Renal pelvis (tissue), 12 donors: ENCODE measurements at places on chromosomes 2 and 18.

DNA sequence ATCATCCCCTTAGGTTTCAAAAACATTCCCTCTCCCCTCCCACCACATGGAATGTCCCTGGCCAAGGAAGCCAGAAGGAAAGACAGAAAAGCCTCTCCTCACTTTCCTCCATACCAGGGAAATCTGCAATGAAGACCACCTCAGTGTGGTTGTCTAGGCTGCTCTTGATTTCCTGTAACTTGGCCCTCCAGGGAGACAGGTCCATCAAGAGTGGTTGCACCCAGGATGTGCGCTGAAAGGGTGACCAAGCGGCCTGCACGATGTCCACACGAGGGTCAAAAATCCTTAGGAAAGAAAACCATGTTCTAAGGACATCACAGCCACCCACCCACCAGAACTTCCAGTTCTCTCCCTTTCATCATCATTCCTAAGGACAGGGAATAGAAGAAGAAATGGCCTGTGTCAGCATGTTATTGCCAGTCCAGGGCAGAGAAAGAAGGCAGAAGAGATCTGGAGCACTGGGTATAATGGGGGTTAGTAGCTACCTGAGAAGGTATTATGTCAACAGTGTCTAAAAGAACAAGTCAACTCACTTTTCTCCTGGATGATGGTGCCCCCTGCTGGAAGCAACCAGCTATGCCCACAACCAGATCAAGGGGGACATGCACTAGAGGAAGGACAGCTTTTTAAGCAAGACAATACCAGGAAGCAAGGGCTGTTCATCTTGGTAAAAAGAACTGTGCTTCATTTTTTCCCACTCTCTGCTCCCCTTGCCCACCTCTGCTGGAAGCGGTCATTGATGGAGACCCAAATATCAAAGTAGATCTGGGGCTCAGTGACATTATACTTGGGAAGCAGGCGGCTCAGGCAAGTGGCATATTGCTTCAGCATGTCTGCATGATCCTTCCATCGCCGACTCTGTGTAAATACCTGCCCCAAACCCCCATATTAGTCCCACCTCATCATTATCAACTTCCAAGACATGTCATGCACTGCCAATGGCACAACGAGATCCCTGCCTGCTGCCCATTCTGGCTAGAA lies 9.3 kb downstream of the GGCX start:
- peak; percentile 79 for DNase-seq

DNA sequence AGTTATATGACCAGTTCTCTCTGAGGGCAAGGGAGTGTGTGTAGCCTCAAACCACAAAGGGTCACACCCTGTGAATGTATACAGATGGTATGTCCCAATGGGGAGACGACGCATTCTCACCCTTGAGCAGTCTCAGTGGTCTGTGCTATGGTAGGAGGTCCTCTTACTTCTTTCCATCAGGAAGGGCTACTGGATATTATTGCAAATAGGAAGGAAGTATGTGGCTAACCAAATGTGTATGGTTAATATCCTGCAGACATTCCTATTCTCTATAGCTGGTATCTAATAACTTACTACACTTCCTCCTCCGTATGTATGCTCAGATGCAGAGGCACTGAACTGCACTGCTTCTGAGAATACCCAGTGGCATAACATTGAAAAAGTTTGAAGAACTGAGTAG lies 306.7 kb upstream of the CCDC68 start:
- DNase-seq: no peak

GRCh38 chr2:227464851-227465250 lies 7.1 kb upstream of the AGFG1 start:
- no peak for DNase-seq

DNA sequence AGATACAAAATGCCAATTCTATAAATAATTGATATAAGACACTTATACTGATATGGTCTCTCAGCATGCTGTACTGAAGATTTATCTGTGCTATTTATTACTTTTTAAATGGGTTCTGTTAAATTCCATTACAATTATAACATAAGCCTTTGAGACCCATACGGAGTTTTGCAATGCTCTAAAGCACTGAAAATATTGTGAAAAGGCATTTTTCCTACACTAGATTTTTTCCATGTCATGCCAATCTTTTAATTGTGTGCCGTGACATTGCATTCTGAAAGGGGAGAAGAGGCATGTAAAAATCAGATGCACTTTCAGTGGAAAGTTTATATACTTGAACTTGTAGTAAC lies 46.5 kb downstream of the EFEMP1 start:
- DNase-seq: no peak
